ENCODE measurements at places on chromosomes 5 and 9.
A peak's percentile ranks its signal among the peaks of the same experiment; 100 is the strongest.

DNA sequence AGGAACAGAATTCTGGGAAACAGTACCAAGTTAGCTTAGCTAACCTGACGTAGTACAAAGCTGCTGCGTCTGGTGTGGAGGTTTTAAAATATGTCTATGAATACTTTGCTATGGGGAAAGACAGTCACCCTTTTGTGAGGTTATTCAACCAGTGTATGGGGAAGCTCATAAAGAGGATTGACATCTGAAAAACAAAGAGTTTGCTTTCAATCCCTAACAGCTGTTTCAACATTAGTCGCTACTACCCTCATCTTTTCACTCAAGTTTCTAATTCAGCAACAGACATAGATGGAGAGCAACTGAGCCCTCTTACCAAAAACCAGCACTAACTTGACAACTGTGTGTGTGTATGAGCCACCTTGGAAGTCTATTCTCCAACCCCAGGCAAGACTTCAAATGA, 7.8 kb upstream of the MSANTD3 start:
- peak; percentile 10 for DNase-seq

DNA sequence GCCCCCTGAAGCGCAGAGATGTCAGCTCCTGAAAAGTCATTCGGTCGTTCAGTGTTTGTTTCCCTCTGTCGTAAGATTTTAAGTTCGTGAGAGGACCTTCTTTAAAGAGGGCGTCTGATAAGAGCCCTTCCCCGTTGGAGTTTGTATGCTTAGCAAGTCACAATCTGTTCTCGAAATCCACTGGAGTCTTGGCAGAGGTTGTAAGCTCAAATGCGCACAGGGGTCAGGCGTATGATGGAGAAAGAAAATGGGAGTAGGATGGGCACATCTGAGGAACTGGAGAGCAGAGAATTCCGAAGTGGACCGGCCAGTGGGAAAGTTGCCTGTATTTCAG, 710 bp downstream of the HSD17B4 start:
- no peak for DNase-seq

DNA sequence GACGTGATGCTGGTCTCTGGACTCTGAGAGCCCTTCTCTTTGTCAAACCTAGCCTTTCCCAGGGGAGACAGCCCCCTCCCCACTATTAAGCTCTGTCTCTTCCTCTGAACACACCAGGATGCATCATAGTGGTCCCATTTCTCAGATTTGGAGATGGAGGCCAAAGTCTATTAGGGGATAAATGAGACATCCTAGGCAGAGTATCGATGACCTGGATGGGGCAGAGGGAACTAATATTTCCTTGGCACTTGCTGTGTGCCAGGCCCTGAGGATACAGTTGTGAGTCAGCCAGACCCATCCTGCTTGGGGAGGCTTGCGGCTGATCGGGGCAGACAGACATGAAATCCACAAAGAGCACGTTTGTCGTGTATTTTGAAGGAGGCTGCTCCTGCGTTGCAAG, 5.2 kb downstream of the DNM1 start:
- no peak for DNase-seq

GRCh38 chr5:53884844-53885243, 324.4 kb downstream of the NDUFS4 start:
- DNase-seq, result no peak

GRCh38 chr5:128491291-128491690, 46.8 kb downstream of the FBN2 start:
- no peak for DNase-seq

- DNase-seq, result no peak
These were observed 16.1 kb upstream of the CERCAM start for GRCh38 chr9:128404560-128404959.

DNA sequence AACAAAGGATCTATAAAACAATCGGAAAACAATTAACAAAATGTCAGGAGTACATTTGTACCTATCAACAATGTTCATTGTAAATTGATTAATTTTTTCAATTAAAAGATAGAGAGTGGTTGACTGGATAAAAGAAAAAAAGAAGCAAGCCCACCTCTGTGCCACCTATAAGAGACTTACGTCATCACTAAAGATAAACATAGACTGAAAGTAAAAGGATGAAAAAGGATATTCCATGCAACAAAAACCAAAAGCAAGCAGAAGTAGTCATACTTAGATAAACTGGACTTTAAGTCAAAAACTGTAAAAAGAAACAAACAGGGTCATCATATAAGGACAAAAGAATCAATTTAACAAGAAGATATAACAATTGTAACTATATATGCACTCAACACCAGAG, 197.4 kb downstream of the RASEF start:
- DNase-seq, result no peak

DNA sequence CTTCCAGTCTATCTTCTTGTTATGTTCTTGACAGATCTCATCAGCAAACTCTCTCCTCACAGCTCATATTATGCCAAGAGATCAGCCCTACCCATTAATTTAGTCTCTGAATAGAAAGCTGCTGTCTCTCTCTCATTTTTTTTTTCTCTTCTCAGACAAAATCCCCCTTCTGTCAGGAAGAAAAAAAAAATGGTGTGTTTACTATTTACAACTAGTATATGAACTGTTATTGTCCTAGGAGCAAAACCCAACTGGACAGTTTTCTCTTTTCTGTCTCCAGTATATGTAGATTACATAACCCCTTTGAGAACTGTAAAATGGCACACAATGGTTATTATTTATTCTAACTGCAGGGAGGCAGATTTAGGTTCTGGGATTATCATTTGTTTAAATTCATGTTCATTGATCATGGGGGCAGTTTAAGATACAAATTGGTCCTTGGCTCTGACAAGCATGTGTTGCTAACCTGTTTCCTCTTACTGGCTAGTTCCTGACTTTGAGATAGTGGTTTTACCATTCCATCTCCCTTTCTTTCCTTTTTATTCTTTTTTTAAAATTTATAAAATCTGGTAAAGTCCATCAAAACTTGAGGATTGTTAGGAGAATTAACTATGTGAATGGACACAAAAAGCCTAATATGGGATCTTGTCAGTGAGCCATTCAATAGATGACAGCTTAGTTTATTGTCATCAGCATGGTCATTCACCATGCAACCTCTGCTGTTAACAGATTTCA, 210.0 kb upstream of the PAPPA start:
- no peak for DNase-seq

- DNase-seq, result no peak
These were observed 9.2 kb upstream of the RARS1 start for GRCh38 chr5:168477060-168477459.

DNA sequence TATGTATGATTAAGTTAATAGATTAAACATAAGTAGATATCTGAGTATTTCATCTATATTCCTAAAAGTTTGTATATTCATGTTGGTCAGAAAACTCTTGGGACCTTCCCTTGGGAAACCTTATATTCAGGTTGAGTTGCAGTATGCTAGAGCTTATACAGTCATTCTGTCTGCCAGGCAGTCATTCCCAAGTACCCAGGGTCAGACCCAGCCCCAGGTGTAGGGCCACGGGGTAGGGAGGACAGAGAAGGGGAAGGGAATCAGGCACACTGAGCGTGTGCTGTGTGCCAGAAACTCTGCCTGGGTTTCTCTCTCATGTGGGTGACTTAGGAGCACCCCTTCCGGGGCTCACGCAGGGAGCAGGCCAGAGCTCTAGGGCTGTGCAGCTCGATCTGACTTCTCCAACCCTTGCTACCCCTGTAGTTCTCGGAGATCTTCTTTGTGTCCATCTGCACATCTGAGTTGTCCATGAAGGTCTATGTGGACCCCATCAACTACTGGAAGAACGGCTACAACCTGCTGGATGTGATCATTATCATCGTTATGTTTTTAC, 28.2 kb downstream of the CATSPER3 start:
- DNase-seq, result no peak

DNA sequence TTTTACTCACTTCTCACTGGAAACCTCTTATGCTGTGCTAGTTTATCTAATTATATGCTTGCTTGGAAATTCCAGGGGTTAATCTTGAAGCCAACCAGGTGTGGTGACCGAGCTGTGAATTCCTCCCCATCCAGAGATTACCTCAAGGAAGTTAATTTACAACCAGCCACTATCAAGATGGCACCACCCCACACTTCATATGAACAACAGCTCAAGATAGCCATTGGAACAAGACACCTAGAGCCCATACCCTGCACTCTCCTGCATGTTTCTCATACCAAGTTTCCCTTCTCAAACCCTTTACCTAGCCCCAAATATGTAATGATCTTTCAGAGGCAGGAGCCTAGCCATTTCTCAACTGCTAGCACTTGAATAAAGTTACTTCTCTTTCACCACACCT, 2156.9 kb upstream of the C9orf72 start:
- DNase-seq, result no peak

DNA sequence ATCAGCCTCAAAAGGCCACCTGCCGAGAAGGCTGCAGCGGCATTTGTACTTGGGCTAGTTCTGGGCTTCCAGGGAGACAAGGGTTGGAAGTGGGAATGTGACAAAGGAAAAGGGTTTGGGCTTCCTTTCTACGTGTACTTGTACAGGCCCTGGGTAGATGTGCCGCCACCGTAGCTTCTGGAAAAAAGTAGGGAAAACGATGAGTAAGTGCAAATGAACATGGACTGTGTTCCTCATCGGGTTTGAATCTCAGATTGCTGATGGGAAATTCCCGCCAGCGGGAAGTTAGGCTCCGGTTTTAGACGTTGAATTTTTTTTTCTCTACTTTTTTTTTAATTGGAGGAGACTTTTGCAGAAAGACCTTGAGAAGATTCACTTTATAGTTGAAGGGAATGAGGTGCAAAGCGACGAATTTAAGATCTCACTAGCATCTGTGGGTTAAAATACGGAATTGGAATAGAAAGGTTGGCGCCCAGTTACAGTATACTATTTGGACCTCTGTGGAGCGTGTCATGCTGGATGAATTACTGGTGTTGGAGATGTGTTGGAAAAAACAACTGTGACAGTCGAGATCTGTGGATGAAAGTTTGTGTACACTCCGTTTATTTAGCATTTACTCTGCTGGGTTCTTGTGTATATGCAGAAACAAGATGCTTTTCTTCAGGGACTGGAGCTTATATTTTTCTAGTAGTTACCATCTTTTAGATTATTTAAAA, 1.2 kb downstream of the G3BP1 start:
- DNase-seq, result no peak

GRCh38 chr9:131668439-131669268, 71.2 kb downstream of the RAPGEF1 start:
- peak; percentile 16 for DNase-seq

DNA sequence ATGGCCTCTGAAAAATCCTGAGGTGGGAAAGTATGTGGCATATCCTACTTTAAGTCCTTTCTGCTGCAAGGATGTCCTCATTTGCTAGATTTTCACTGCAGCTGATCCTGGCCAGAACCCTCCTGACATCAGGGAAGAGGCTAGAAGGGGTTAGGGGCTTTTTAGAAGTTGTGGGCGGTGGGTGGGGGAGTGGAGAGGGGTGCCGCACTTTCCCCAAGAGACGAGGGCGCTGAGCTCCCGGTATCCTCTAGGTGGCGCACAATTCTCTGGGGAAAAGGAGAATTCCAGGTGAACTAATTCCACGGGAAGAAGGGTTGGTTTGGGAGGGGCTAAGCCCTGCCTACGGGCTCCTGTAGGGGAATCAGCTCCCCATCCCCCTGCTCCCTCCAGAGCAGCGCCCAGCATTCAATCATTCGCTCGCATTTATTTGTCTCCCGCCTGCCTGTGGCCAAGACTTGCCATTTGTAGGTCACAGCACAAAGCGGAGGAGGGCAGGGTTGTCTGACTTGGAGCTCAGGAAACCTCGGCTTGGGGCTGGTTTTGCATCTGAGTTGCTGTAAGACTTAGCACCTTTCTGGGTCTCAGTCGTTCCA, 42.9 kb upstream of the HAND1 start:
- peak; percentile 55 for DNase-seq

DNA sequence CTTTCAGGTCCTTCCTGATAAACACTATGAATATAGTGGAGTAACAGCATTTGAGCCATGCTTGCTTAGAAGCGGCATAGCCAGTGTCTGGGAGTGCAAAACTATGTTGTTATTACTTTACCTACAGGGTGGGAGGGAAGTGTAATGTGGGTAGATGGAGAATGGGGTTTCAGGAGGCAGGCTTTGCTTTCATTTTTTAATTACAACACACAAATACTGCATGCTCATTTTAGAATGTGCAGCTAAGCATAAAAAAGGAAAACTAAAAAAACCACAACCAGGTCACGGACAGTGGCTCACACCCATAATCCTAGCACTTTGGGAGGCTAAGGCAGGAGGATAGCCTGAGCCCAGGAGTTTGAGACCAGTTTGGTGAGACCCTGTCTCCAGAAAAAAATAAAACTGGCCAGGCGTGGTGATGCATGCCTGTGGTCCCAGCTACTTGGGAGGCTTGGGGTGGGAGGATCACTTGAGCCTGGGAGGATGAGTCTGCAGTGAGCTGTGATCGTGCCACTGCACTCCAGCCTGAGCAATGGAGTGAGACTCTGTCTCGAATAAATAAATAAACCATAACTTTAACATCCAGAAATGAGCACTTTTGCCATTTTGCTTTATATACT, 20.2 kb downstream of the HAVCR1 start:
- DNase-seq, result no peak

DNA sequence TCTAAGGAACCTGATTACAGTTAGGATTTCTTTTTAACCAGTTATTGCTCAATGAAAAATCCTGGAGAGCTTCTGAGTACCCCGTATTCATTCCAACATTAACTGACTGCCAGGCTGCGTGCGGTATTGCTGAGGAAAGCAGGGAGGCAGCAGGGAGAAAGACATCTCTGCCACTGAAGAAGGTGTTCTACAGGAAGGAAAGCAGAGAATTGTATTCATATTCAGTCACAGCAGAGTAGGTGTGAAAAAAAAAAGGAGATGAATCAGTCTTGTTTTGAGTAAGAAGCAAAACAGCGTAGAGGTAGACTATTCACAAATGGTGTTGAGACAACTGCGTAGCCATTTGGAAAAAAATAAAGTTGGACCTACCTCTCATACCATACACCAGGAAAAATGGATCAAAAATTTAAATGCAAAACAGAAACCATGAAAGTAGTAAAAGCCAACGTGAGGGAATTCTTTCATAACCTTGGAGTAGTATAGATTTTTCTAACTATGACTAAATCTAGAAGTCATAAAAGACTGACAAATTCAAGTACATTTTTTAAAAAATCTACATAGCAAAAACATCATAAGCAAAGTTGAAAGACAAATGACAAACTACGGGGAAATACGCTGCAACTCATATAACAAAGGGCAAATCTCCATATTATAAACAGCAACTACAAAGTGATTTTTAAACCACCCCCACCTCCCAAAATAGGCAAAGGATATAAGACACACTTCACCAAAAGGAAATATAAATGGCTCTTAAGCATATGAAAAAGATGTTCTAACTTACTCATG, 9.9 kb upstream of the NR4A3 start:
- DNase-seq, result no peak

- DNase-seq, result no peak
These were observed 535.3 kb downstream of the PDE4D start for GRCh38 chr5:59358005-59358861.

DNA sequence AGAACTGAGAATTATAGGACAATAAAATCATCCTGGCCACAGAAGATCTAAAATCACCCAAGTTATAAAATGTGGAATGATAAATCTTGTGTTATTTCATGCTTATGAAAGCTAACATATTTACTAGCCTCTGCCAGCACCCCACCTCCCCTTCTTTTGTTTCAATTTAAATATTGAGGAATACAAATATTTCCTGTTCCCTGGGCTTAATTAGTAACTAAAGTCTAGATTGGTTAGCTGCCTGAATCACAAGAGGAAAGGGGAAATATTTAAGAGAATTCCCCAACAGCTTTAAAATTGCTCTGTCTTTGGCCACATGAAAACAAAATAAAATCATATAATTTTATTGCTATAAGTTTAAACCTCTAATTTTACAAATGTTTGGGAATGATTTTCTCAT, 287.0 kb downstream of the PRELID2 start:
- no peak for DNase-seq

- no peak for DNase-seq
These were observed 71.9 kb downstream of the RALGPS1 start for GRCh38 chr9:126986506-126986951.

GRCh38 chr5:122967625-122968024, 68.9 kb downstream of the PPIC start:
- no peak for DNase-seq
